ENCODE measurements at places on chromosomes 4 and X.

GRCh38 chr4:185950891-185951290 lies 118.1 kb upstream of the TLR3 start:
- DNase-seq, result no peak

DNA sequence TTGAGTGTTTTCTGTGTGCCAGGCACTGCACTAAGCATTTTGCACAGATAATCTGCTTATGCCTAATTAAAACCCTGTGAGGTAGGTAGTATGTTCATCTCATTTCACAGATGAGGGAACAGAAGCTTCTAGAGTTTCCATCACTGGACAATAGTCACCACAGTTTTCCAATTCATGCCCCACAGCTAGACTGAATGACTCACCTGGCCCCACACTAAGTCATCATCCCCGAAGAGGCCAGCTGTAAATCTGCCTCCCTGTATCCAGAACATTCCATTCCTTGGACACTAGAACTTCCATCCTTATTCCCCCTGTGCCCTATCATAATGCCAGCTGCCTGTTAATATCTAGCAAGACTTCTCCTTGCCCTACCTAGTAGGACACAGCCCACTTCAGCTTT lies 40.9 kb upstream of the NYX start:
- no peak for DNase-seq

- no peak for DNase-seq
These were observed 29.6 kb downstream of the SPARCL1 start for GRCh38 chr4:87499403-87500091.

GRCh38 chr4:40308528-40309122 lies 26.5 kb upstream of the CHRNA9 start:
- DNase-seq, result no peak

DNA sequence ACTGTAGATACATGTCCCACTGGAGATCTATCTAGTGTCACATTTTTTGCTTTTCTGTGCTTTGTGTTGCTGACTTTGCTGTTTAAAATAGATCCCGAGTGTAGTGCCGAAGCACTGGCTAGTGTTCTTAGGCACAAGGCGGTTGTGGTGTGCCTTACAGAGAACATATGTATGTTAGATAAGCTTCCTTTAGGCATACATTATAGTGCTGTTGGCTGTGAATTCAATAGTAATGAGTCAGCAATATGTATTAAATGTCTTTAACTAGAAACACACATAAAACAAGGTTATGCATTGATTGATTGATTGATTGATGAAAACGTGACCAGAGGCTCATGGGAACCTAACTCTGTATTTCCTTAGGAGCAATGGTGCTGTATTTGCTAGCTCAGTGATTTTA lies 56.2 kb downstream of the COX7B2 start:
- no peak for DNase-seq

DNA sequence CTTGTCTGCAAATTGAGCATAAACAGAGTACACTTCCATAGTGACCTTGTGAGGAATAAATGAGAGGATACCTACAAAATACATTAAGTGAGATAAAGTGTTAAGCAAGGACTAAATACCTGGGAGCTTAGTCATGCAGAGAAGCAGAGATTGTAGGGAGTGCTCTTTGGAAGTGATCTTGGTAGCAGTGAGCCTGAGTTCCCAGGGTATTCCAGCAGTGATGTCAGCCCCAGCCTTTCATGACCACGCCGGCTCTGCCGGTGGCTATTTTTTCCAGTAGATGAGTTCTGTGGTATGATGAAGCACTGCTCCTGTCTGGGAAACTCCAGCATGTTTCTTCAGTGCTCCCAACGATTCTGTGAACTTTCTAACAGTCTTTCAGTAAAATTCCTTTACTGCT lies 391.5 kb upstream of the IGFBP7 start:
- DNase-seq, result no peak

GRCh38 chr4:182177166-182177565 lies 66.0 kb upstream of the TENM3 start:
- DNase-seq, result no peak

GRCh38 chr4:55169352-55169961 lies 44.1 kb upstream of the KDR start:
- no peak for DNase-seq

GRCh38 chrX:149757206-149758067 lies 16.4 kb upstream of the HSFX1 start:
- no peak for DNase-seq

- DNase-seq, result no peak
These were observed 158.2 kb downstream of the C4orf33 start for GRCh38 chr4:129254126-129254525.

DNA sequence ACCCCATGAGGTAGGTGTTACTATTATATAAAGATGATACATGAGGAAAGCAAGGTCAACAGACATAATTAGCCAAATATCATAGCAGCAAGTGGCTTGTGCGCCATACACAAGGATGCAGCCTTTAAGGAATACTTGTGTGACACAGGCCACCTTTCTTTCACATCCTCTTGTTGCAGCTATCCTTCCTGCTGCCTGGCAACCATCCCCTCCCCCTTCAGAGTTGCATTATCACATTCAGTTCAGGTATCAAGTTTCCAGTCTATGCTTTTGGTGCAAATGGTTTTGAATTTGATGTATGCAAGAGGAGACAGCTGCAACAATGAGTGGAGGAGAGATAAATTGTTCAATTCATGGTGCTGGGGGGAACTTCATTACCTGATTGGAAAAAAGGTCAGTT lies 6.4 kb downstream of the ZCCHC18 start:
- DNase-seq, result no peak

GRCh38 chrX:85365370-85365995 lies 14.0 kb downstream of the POF1B start:
- no peak for DNase-seq

GRCh38 chrX:13285693-13286092 lies 34.2 kb downstream of the ATXN3L start:
- no peak for DNase-seq

- peak; percentile 17 for DNase-seq
These were observed 535.5 kb downstream of the MID1IP1 start for GRCh38 chrX:39336671-39337311.

DNA sequence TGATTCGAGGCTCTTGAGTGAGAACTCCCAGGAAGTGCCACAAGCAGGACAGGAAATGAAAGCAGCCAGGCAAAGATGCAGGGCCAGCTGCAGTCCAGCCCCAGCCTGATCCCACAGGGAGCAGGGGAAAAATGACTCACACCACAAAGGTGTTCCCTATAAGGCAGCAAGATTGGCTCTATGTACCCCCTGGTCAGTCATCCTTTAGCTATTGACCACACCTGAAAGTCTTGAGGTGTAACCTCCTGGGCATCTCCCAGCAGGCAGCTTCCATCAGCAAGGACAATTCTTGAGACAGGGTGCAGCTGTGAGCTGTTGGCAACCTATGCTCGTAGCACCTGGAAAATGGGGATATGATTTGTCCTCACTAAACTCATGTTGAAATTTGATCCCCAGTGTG lies 27.9 kb upstream of the EXOC1L start:
- no peak for DNase-seq

- no peak for DNase-seq
These were observed 55.8 kb upstream of the NSUN7 start for GRCh38 chr4:40693946-40694345.

GRCh38 chr4:41006141-41006540 lies 208.2 kb downstream of the APBB2 start:
- no peak for DNase-seq

GRCh38 chr4:145781351-145781750 lies 101.4 kb downstream of the C4orf51 start:
- no peak for DNase-seq

- DNase-seq, result no peak
These were observed 10.3 kb downstream of the PKD2 start for GRCh38 chr4:88017516-88018297.

DNA sequence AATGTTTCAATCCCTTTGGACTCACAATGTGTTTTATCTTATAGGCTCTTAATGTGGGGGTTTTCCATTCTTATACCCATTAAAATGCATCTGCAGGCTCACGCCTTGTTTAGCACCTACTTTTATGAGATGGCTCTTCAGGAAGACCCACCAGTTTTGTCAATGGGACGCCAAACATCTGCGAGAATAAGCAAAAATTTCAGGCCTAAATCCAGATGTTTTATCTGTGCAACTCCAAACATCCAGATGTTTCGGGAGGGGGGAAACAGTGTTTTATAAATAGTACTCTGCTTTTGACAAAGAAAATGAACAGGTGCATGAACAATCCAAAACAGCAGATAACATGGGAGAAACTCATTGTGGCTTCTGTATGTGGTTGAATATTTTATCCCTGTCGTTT lies 342.8 kb downstream of the DHX15 start:
- DNase-seq, result no peak

- no peak for DNase-seq
These were observed 1373.1 kb downstream of the STIM2 start for GRCh38 chr4:28233724-28234123.

GRCh38 chr4:3249711-3250437 lies 915 bp downstream of the MSANTD1 start:
- DNase-seq, result no peak

- DNase-seq, result no peak
These were observed 1.4 kb upstream of the MSANTD1 start for GRCh38 chr4:3247399-3248177.

DNA sequence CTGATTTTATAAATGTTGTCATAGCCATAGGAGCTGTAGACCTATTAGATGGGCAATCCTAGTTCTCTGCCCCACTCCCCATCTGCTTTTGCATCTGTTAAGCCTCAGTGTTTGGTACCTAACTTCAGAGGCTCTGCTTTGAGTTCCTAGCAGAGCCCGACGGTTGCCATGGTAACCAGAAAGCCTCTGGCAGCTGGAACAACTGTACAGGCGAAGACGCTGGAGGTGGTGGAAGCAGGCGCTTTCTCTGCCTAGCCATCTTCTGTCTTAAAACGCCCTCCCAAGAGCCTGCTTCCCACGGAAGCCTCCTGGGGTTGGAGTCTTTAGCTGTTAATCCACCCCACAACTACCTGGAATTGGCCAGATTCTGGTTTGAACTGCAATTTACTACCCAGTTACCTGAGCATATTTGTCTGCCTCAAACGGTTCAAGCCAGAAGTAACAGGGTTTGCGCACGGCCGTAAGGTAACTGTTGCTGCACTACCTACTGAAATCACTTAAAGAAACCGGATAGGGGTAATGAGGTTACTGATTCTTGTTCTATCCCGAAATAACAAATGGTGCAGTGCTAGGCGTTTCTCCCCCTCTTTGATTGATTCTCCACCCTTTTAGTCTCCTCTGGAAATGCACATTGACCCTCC lies 1.0 kb upstream of the GABRG1 start:
- DNase-seq, result peak; percentile 2

- peak; percentile 57 for DNase-seq
These were observed 139.7 kb downstream of the TSPAN5 start for GRCh38 chr4:98518559-98519267.

DNA sequence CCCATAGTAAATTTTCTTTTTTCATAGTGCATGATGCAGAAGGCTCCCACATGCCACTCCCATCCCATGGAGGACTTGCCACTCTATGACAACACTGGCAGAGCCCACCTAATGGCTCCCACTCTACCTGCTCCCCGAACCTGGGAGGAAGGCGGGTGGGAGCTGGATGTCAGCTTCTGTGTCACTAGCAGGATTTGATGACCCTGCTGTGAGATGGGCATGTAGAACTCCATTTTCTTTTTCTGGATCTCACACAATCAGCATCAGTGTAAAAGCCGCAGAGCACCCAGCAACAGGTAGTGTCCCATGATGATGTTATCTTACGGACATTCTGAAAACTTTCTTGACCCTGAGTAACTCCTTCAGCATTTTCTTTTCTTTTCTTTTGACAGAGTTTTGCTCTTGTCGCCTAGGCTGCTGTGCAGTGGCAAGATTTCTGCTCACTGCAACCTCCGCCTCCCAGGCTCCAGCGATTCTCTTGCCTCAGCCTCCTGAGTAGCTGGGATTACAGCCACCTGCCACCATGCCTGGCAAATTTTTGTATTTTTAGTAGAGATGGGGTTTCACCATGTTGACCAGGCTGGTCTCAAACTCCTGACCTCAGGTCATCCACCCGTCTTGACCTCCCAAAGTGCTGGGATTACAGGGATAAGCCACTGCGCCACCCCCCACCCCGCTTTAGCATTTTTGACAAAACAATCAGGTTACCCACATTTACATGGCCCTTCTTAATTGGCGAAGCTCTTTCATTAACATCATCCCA lies 15.0 kb upstream of the ADH1A start:
- no peak for DNase-seq

DNA sequence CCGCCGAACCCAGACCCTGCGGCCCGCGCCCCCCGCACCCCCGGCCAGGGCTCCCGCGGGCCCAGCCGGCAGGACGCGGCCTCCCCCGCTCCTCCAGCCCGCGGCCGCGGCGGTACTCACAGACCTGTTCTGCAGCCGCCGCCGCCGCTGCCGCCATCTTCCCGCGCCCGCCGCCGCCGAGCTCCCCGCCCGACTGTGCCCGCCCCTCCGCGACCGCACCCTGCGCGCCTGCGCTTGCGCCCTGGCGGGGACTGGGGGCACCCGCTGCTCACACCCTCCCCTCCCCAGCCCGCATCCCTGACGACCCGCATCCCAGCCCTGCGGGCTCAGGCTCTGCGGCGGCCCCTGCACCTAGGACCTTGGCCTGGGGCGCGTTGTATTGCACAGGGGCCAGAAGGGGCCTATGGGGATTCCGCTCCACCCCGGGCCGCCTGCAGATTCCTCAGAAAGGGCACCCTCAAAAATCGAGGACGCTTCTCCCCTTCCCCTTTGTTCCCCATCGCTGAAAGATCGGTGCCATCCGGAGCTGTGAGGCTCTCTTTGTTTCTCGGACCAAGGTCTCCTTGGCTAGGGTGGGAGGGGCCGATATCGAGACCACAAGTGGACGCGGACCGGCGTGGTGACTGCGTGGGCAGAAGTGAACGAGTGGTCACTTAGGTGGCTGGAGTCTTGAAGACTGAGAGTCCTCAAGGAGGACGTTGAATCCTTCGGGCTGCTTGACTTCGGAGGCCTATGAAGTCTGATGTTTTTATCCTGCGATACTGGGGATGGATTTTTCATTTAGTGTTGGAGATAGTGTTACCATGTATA lies at the start of gene SGCB:
Gene SGCB, minus strand, starts transcription at position 197 of the 810 bp plus-strand sequence. Its CDS starts 40 bp downstream, at position 157.
- DNase-seq, result peak; percentile 60

GRCh38 chr4:14152834-14153519 lies 525.5 kb upstream of the BOD1L1 start:
- DNase-seq, result no peak

GRCh38 chrX:56789518-56790070 lies 60.6 kb downstream of the NBDY start:
- no peak for DNase-seq

DNA sequence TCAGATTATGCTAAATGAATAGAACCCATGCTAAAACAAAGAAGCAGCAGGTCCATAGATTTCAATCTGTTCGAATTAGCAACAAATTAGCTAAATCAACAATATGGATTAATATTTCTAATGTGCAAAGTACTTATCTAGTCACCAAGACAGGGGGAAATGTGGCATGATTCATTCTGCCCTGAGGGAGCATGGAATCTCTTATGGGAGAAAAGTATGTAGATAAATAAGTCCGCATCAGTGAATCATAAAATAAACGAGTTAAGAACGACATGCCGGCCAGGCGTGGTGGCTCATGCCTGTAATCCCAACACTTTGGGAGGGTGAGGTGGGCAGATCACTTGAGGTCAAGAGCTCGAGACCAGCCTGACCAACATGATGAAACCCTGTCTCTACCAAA lies 102.1 kb downstream of the ANOS1 start:
- DNase-seq, result no peak

GRCh38 chr4:102791318-102791835 lies 30.6 kb upstream of the MANBA start:
- DNase-seq, result no peak

GRCh38 chr4:88028946-88029345 lies 21.5 kb downstream of the PKD2 start:
- DNase-seq, result no peak

GRCh38 chr4:107736924-107737448 lies 17.0 kb upstream of the PAPSS1 start:
- DNase-seq, result peak; percentile 68
